Progenitor cell of endocrine pancreas (in vitro differentiated cells): ENCODE measurements at places on chromosomes 2 and 18. TPM values are rescaled to one million over a fixed set of nuclear protein-coding genes. Genes with fewer than 3 reads are reported as not detected.

- DNase-seq = no peak
Measured at GRCh38 chr18:39991696-39992265, 1963.3 kb upstream of the PIK3C3 start.

DNA sequence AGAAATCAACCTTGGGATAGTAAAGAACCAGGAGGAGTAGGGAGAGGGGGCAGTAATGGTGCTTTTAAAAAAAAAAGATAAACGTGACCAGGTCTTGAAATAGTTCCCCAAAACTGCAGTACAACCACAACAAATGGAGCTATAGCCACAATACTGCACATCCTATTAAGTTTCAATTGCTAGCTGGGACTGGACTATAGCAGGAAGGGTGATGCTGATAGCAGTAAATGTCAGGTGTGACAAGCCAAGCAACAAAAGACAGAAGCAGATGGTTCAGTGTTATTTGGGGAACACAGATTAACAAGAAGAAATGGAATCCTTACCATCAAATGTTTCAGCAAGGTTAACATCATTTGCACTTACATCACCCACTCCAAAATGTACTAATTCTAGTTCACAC is 10.1 kb downstream of the RPS27A start:
- DNase-seq = no peak

GRCh38 chr2:157866202-157866601 is 9.9 kb downstream of the ACVR1 start:
- DNase-seq = no peak

The ATAD2B gene
- total RNA-seq = 34.8 and 38.3 TPM in 2 replicates

The MYO3B gene
- total RNA-seq = 0.22 TPM in 1 of 2 replicates, not detected in the other

The REG3A gene
- not detected in 2 replicates for total RNA-seq
